ENCODE measurements at places on chromosomes 16 and 17.

DNA sequence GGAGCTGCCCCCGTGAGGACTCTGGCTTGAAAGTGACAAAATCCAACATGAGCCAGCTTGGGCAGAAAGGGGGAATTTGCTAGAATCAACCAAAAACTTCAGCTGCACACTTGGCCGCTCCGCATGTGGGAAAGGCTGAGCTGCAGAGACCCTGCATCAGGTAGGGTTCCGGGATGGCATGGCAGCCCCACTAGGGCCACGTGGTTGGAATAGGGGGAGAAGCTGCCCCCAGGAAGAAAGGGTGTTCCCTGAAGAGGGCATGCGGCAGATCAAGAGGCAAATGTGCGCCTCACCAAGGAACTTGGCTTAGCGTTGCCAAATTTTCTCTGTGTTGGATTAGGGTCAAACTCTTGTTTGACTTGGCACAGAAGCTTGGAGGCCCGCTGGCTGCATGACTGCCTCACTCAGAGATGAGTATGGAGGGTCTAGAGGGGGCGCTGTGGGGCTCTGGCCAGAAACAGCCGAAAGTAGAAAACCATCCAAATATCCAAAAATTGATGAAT lies 29.2 kb upstream of the WFIKKN2 start:
- no peaks in the 10 kb centered on the region for H3K36me3 ChIP-seq
- no peak overlapping the region for H3K4me3 ChIP-seq
- H3K27me3 ChIP-seq: no peaks in the 10 kb centered on the region
- H3K4me1 ChIP-seq: peaks cover 31% of the 10 kb centered on the region
- H3K27ac ChIP-seq: no peak overlapping the region

- H3K4me1 ChIP-seq: peaks cover 93% of the 10 kb centered on the region
- no peaks in the 10 kb centered on the region for H3K36me3 ChIP-seq
- peak overlapping the region; percentile 89 for H3K27ac ChIP-seq
Observed at GRCh38 chr17:27494192-27495091, 38.2 kb downstream of the KSR1 start.

DNA sequence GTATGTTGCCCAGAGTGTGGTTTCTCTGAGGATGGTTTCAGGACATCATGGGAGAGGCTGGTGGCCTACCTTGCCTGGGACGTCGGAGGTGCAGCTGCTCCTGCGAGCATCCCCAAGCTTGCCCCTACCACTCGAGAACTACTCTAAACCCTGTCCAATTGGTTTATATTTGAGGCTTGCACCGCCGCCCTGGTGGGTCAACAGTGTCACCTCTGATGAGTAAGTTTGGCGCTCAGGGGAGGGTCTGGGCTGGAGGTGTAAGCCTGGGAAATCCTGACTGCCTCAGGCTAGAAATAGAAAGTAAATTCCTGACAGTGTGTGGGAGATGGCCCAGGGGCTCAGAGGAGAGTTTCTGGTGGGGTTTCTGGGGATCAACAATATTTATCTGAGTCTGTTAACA lies 48.2 kb downstream of the CCDC42 start:
- no peak overlapping the region for H3K4me3 ChIP-seq
- peaks cover 34% of the 10 kb centered on the region for H3K27me3 ChIP-seq
- H3K27ac ChIP-seq: no peak overlapping the region
- H3K4me1 ChIP-seq: peaks cover 18% of the 10 kb centered on the region

GRCh38 chr16:55351936-55352335 lies 27.9 kb downstream of the IRX6 start:
- H3K27ac ChIP-seq: no peak overlapping the region
- no peaks in the 10 kb centered on the region for H3K4me1 ChIP-seq
- DNase-seq: no peak
- no peak overlapping the region for H3K4me3 ChIP-seq

GRCh38 chr16:49993579-49993978 lies 31.4 kb upstream of the CNEP1R1 start:
- no peak overlapping the region for H3K27ac ChIP-seq
- no peak for DNase-seq
- no peak overlapping the region for H3K4me3 ChIP-seq
- no peaks in the 10 kb centered on the region for H3K27me3 ChIP-seq
- no peaks in the 10 kb centered on the region for H3K4me1 ChIP-seq
- H3K36me3 ChIP-seq: no peaks in the 10 kb centered on the region

GRCh38 chr16:14464796-14465195 lies 165.3 kb downstream of the PARN start:
- no peaks in the 10 kb centered on the region for H3K36me3 ChIP-seq
- no peak for DNase-seq
- H3K4me3 ChIP-seq: no peak overlapping the region
- H3K27me3 ChIP-seq: no peaks in the 10 kb centered on the region
- H3K4me1 ChIP-seq: no peaks in the 10 kb centered on the region

DNA sequence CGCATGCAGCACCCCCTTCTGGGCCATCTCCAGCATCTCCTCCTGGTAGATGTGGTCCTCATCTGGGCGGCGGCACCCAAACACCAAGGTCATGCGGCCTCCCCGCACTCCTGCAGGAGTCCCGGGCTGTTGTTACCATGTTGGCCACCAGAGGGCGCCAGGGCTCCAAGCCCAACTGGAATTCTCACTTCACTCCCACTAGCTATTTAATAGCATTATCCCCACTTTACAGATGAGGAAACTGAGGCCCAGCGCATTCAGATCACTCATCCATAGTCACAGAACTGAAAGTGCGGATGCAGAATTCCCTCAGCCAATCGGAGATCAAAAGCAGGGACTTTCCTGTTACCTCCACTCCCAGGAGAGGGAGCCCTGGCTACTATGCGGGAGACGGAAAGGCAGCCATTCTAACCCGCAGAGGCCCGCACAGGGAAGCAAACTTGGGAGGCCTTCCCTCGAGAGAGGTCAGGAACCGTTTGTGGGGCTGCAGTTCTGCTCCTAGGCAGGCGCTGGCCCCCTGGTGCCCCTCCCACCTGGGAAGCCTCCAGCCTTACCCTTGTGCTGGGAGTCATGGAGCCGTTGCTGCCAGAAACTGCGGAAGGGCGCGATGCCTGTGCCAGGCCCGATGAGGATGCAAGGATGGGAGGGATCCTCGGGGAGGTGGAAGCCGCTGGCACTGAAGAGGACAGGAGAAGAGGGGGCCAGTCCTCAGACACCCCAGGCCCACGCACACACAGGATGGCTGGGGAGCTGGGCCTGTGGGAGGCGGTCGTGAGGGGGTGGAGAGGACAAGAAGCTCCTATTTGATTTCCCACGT lies 40.1 kb downstream of the NOS2 start:
- no peaks in the 10 kb centered on the region for H3K36me3 ChIP-seq
- H3K4me3 ChIP-seq: no peak overlapping the region
- no peak overlapping the region for H3K27ac ChIP-seq
- no peaks in the 10 kb centered on the region for H3K27me3 ChIP-seq

DNA sequence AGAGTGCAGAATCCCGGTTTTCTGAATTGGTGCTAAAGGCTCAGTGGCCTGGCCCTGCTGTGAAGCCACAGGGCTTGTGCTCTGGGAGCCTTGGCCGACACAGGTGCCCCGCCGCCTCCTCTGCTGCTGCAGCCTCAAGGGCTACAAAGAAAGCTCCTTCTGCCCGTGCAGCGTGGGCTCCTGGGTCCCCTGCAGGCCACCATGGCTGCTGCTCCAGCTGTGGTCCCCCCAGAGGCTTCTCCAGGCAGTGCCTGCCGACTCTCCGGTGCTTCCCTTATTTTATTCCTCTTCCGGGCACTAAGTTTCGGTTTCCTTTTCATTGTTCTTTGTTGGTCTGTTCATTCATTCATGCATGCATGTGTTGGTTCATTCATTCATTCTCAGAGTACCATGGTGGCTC lies 53.1 kb downstream of the CMIP start:
- H3K4me1 ChIP-seq: peaks cover 57% of the 10 kb centered on the region
- DNase-seq: no peak
- no peaks in the 10 kb centered on the region for H3K27me3 ChIP-seq
- H3K36me3 ChIP-seq: no peaks in the 10 kb centered on the region

GRCh38 chr16:15573274-15573895 lies 69.6 kb downstream of the MARF1 start:
- H3K4me1 ChIP-seq: no peaks in the 10 kb centered on the region
- H3K27ac ChIP-seq: no peak overlapping the region
- H3K27me3 ChIP-seq: no peaks in the 10 kb centered on the region
- no peak overlapping the region for H3K4me3 ChIP-seq
- no peak for DNase-seq
- H3K36me3 ChIP-seq: no peaks in the 10 kb centered on the region

GRCh38 chr17:50323060-50323459 lies 22.9 kb upstream of the XYLT2 start:
- no peak overlapping the region for H3K27ac ChIP-seq
- no peak overlapping the region for H3K4me3 ChIP-seq
- H3K4me1 ChIP-seq: peaks cover 13% of the 10 kb centered on the region
- DNase-seq: no peak

- DNase-seq: no peak
- H3K27me3 ChIP-seq: no peaks in the 10 kb centered on the region
- H3K4me1 ChIP-seq: peaks cover 71% of the 10 kb centered on the region
- no peaks in the 10 kb centered on the region for H3K36me3 ChIP-seq
- no peak overlapping the region for H3K4me3 ChIP-seq
Observed at GRCh38 chr16:85174871-85175723, 62.8 kb upstream of the CIBAR2 start.

DNA sequence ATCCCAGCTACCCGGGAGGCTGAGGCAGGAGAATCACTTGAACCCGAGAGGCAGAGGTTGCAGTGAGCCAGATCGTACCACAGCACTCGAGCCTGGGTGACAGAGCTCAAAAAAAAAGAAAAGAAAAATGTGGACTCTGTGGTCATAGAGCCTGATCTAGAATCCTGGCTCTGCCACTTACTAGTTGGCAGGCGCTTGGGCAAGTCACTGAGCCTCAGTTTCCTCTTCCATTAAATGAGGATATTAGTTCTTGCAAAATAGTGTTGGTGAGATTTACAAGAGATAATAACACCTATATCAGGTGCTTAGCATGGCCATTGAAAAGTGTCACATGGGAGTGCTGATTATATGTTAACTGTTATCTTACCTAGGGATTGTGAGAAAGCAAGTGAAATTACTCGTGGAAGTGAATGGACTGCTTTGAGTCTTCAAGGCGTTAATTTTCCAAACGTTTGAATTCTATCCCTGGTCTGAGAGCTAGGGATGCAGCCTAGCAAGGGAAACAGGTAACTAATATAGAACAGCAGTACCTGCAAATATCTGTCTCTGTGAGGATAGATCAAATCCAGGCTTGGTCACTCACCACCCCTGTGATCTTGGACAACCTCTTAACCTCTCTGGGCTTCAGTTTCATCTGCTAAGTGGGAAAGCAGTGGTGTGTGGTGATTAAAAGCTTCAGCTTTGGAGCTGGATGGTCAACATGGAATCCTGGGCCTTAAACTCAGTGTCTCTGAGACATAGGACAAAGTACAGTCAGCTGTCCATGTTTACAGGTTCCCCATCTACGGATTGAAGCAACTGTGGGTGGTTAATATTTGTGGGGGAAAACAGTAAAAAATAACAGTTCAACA lies 953 bp upstream of the NSMCE1 start:
- H3K4me3 ChIP-seq: peak overlapping the region; percentile 83
- no peak for DNase-seq
- peaks cover 11% of the 10 kb centered on the region for H3K4me1 ChIP-seq

- no peak overlapping the region for H3K4me3 ChIP-seq
- DNase-seq: no peak
- H3K27ac ChIP-seq: no peak overlapping the region
- H3K27me3 ChIP-seq: peaks cover 20% of the 10 kb centered on the region
- H3K36me3 ChIP-seq: no peaks in the 10 kb centered on the region
- H3K4me1 ChIP-seq: peaks cover 11% of the 10 kb centered on the region
Observed at GRCh38 chr17:58533616-58534188, 19.3 kb upstream of the MTMR4 start.

- no peak for DNase-seq
- no peak overlapping the region for H3K27ac ChIP-seq
- H3K36me3 ChIP-seq: peaks cover 3% of the 10 kb centered on the region
- H3K27me3 ChIP-seq: no peaks in the 10 kb centered on the region
- H3K4me1 ChIP-seq: no peaks in the 10 kb centered on the region
Observed at GRCh38 chr17:12078791-12079190, 58.1 kb downstream of the MAP2K4 start.

DNA sequence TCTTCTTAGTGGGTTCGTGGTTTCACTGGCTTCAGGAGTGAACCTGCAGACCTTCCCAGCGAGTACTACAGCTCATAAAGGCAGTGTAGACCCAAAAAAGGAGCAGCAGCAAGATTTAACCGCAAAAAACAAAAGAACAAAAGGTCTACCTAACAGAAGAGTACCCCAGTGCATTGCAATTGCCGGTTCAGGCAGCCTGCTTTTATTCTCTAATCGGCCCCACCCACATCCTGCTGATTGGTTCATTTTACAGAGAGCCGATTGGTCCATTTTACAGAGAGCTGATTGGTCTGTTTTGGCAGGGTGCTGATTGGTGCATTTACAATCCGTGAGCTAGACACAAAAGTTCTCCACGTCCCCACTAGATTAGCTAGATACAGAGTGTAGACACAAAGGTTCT lies 2.0 kb upstream of the ARRB2 start:
- H3K27ac ChIP-seq: no peak overlapping the region
- H3K4me1 ChIP-seq: peaks cover 54% of the 10 kb centered on the region
- H3K36me3 ChIP-seq: no peaks in the 10 kb centered on the region
- no peaks in the 10 kb centered on the region for H3K27me3 ChIP-seq
- no peak overlapping the region for H3K4me3 ChIP-seq

GRCh38 chr16:875182-876040 lies 74.9 kb upstream of the GNG13 start:
- H3K4me3 ChIP-seq: no peak overlapping the region
- no peaks in the 10 kb centered on the region for H3K36me3 ChIP-seq
- H3K4me1 ChIP-seq: no peaks in the 10 kb centered on the region
- no peak for DNase-seq
- H3K27ac ChIP-seq: no peak overlapping the region

DNA sequence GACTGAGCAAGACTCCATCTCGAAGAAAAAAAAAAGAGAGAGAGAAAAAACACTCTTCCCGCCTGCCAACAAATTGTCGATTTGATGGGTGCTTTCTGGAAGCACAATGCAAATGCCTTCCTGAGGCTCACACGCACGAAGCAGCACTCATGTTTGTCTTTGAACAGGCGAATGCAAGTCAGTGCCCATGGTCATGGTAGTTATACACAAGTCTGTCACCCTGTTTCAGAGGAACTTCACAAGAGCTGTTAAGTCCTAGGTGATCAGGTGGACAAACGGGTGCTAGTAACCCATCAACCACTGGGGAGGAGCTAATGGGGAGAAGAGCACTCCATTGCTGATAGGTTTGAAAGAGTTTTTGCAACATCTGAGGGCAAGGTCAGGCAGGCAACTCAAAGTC lies 6.5 kb upstream of the DNAI2 start:
- no peaks in the 10 kb centered on the region for H3K36me3 ChIP-seq
- H3K4me3 ChIP-seq: no peak overlapping the region
- no peak overlapping the region for H3K27ac ChIP-seq
- DNase-seq: no peak
- H3K27me3 ChIP-seq: no peaks in the 10 kb centered on the region

- peaks cover 7% of the 10 kb centered on the region for H3K4me1 ChIP-seq
- no peaks in the 10 kb centered on the region for H3K27me3 ChIP-seq
- H3K4me3 ChIP-seq: no peak overlapping the region
- H3K36me3 ChIP-seq: no peaks in the 10 kb centered on the region
Observed at GRCh38 chr17:57288040-57288772, 31.9 kb downstream of the MSI2 start.

GRCh38 chr16:88923450-88923849 lies 53.6 kb downstream of the CBFA2T3 start:
- peaks cover 59% of the 10 kb centered on the region for H3K4me1 ChIP-seq
- no peaks in the 10 kb centered on the region for H3K27me3 ChIP-seq
- no peak for DNase-seq
- no peak overlapping the region for H3K27ac ChIP-seq
- no peaks in the 10 kb centered on the region for H3K36me3 ChIP-seq
